ENCODE measurements at places on chromosomes 4 and X.

DNA sequence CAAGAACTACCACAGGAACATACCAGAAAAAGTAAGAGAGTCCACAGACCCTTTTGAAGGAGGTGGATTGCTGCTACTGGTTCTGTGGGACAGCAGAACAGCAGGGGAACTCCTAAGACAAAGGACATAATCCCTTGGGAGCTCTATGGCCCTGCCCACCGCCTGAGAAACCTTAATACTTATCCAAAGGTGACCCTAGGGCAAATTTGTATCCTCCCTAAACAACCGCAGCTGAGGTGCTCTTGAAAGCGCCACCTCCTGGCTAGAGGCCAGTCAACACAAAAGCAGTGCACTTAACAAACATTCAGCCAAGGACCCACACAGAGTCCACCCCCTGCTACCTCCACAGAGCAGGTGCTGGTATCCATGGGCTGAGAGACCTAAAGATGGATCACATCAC, 136.8 kb downstream of the ADAM29 start:
- DNase-seq: no peak

- DNase-seq: no peak
These were observed 5.8 kb downstream of the MECP2 start for GRCh38 chrX:154091678-154092077.

DNA sequence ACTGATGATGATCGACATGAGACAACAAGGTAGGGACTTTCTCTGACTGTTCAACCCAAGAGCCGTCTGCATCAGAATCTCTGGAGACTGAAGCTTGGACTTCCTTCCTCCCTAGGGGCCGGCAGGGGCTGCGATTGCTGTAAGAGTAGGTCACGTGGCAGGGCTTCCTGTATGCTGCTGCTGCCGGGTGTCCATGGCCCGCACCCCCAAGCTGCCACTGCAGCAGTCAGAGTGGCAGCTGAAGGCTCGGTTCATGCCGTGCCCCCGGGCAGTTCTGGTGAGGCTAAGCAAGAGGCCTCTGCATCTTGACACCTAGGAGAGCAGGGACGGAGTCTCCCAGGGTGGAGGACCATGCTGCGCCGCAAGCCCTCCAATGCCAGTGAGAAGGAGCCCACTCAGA, at the start of gene SASH3:
TSS of gene SASH3 (plus strand) at position 203 of the 400 bp plus-strand sequence. CDS start at position 352, 149 bp downstream.
- no peak for DNase-seq

DNA sequence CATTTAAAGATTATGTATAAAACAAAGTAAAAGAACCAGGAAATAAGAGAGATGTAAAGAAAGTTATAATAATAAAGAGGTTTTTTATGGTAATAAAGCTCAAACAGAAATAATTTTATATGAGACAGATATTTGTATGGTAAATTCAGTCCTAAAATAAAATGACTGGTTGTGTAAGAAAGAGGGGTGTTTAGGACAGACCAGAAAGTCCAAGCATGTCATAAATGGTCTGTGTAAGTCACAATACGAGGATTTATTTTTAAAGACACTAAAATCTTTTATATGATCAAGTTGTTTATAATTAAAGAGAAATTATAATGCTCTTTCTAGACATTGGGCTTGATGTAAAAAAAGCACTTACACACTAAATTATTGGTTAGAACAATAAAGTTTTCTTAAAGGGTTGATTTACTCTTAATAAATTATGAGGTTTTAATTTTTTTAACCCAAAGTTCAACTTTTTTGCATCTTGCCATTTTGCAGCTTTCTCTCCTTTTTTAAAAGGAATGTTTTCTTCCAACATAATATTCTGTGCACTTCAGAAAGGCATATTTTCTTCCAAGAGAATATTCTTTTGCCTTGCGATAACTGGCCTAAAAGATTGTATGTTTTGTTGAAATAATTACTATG, 61.9 kb upstream of the TCEAL2 start:
- DNase-seq: no peak

DNA sequence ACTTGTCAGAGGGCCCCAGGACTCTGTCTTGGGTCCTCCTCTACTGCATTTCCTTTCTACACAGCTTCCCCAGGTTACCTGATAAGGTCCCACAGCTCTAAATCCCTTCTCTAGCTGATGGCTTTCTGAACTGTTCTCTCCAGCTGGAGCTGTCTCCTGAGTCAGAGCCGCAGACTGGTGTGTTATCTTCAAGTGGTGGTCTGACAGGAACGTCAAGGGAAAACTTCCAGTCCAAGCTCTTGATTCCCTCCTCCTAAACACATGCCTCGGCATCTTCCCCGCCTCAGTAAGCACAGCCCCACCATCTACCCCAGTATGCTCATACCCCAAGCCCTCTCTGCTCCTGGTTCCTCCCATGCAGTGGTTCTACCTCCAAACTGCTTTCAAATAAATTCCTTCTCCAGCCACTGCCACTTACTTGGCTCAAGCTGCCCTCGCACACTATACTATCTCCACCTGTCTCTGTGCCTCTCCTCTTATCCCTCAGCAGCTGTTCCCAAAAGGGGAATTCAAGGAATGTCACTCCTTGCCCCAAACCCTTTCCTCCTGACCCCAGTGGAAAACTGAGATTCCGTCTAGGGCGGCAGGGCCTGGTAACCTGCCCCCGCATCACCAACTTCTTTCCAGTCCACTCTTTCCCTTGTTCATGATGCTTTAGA, 17.2 kb upstream of the CENPU start:
- no peak for DNase-seq

GRCh38 chrX:35291013-35291412, 348.4 kb downstream of the FAM47B start:
- no peak for DNase-seq

GRCh38 chrX:2608638-2609430, 82.3 kb upstream of the CD99 start:
- no peak for DNase-seq

DNA sequence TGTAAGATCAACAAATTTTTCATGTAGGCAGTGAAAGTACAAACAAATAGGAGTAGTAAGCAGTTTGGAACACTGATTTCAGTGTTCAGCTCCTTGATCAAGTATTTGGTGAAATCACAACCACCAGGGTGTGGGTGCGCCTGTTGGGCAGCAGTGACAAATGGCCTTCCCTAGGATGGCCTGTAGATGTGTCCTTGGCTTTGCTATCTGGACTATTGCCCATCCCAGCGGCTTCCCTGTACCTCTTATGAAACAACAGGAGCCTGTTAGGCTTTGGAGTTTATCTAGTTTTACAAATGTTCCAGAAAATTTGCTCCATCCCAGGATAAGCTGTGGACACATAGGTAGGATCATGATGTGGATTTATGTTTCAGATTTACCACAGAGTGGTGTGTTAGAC, 216.8 kb upstream of the FAT1 start:
- DNase-seq: no peak

GRCh38 chr4:169096221-169096620, 86.2 kb upstream of the CBR4 start:
- DNase-seq: no peak

GRCh38 chr4:87174672-87175071, 45.7 kb downstream of the KLHL8 start:
- DNase-seq: no peak

- no peak for DNase-seq
These were observed 5.9 kb downstream of the SOWAHB start for GRCh38 chr4:76892001-76892400.

- no peak for DNase-seq
These were observed 132.6 kb downstream of the TBL1X start for GRCh38 chrX:9597361-9598035.

DNA sequence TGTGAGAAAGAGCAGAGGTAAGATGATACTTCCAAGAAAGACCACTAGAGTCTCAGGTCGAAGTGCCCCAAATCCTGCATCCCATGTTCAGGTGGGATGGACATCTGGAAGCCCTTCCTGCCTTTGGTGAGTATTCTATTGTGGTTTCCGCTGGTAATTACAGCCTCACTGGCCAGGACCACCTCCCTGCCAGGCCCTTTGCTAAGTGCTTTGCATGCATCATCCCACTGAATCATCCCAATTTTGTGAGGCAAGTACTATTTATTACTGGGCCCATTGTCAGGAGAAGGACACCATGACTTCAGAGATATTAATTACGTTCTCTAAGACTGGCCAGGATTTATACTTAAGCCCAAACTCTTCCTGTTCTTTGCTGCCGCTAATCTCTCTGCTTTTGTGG, 10.7 kb upstream of the PASD1 start:
- DNase-seq: no peak

GRCh38 chrX:115957862-115958490, 212.6 kb upstream of the AGTR2 start:
- DNase-seq: no peak

- no peak for DNase-seq
These were observed 27.5 kb upstream of the CPLX1 start for GRCh38 chr4:853416-853781.

DNA sequence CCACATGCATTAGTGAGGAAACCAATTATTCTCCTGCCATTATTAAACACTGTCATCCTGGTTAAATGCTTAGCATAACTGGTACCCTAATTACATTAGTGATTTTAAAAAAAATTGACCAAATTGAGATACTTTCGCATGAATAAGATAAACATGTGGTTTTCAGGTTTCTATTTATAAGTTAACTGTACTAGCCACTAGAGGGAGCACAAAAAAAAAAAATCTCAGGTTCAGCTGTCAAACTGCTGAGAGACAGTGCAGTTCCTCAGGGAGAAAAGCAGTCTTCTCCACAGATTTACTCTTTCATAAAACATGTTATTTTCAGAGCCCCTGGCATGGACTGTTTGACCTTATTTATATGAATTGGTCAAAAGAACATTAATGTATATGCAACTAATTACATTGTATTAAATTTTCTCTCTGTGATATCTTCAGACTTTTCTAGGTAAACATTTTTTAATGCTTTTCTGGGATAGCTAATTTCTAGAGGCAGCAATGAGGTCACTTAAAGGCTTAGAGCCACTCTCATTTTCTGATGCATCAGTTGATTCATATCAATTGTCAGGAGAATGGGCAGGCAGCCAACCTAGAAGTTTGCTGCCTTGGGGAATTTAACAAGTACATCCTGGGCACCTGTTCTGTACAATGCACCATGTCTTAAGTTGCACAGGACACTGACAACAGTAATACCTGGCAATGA, 167.5 kb downstream of the CDS1 start:
- peak; percentile 41 for DNase-seq

GRCh38 chrX:74349387-74349786, 45.4 kb downstream of the ZCCHC13 start:
- DNase-seq: no peak

- no peak for DNase-seq
These were observed 16.9 kb downstream of the AASDH start for GRCh38 chr4:56370377-56370776.

GRCh38 chr4:130163701-130164100, 1067.7 kb downstream of the C4orf33 start:
- no peak for DNase-seq

DNA sequence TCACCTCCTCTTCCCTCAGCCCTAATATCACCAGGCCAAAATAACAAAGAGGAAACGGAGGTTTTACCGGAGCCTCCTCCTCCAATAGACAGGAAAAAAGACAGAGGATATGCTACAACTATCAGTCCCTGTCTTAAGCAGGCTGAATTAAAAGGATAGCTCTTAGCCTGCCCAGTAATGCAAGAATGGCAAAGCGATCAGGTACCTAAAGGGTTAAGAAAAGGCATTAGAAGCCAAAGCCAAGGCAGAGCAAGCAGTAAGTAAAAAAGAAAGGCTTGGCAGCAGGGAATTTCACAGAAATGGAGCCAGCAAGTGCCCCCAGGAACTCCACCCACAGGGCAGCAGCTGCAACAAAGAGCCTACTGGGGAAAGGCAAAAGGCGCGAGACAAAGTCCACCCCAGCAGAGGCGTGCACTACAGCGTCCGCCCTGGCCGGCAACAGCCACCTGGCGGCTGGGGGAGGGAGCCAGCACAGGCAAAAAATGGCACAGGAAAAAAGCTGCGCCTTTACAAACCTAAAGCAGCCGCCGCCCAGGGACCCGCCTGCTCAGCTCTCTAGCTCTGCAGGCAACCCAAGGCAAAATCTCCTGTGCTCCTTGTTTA, 220.6 kb upstream of the ZC4H2 start:
- no peak for DNase-seq

DNA sequence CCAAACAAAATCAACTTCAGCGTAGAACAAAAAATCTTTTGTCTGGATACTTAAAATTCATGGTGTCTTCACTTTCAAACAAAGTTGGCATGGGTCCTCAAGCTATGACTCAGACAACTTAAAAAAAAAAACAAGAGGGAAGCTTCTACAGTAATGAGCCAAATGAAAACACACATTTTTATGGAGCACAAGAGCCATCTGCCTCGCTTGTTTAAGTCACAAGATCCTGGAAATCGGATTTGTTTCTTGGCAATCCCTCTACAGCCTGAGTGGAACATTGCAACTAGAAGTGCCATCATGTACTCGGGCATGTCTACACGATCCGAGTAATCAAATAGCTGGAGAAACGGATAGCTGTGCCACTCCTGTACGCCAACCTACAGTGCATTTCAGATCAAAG, 22.6 kb downstream of the LAMP2 start:
- DNase-seq: peak; percentile 86

GRCh38 chr4:40269133-40269532, 66.0 kb upstream of the CHRNA9 start:
- no peak for DNase-seq

DNA sequence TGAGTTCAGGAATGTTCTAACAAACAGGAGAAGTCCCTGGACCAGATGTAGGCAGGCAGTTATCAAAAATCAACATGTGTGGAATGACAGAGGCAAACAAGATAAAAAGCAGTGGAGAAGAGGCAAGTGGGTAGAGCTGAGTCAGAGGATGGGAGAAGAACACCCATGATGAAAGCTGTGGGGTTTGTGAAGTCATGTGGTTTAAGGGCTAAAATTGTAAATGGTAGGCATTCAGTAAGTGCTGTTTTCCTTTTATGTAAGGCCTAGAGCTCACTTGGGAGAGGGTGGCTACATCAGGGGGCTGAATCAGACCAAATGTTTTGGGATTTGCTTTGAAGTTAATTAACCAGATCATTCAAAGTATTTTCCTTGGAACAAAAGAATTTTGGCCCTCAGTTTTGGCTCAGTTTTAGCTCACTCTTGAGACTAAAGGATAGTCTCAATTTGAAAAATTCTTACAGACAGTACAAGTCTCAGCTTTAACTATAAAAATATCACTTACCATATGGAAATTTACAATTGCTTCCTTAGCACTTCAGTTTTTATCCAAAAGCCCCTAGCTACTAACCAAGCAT, 114.5 kb upstream of the PCDH7 start:
- DNase-seq: no peak

GRCh38 chr4:185020293-185020808, 2.1 kb downstream of the HELT start:
- DNase-seq: no peak

Measured in DMS79 (cell line).